ENCODE measurements at places on chromosomes 2 and 18.

GRCh38 chr2:186569897-186570296 is 20.0 kb upstream of the ITGAV start:
- no peak for DNase-seq

DNA sequence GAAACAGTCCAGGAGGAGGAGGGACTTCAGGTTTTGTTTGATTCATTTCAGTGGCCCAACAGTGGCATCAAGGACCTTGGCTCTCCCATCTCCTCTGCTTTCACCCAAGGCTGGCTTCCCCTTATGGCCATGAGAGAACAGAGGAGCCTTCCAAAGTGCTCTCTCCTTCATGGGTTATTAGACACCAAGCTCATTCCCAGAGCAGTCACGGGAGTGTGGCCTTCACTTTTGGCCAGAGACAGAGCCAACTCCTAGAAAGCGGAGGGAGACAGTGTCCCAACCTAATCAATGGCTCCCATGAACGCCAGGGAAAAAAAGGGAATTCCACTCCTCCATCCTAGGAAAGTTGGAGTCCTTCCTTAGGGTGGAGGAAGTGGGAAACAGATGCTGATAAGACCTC is 871 bp upstream of the DUSP28 start:
- DNase-seq, result no peak

- no peak for DNase-seq
Observed at GRCh38 chr2:1231466-1232063, 181.7 kb upstream of the TPO start.

DNA sequence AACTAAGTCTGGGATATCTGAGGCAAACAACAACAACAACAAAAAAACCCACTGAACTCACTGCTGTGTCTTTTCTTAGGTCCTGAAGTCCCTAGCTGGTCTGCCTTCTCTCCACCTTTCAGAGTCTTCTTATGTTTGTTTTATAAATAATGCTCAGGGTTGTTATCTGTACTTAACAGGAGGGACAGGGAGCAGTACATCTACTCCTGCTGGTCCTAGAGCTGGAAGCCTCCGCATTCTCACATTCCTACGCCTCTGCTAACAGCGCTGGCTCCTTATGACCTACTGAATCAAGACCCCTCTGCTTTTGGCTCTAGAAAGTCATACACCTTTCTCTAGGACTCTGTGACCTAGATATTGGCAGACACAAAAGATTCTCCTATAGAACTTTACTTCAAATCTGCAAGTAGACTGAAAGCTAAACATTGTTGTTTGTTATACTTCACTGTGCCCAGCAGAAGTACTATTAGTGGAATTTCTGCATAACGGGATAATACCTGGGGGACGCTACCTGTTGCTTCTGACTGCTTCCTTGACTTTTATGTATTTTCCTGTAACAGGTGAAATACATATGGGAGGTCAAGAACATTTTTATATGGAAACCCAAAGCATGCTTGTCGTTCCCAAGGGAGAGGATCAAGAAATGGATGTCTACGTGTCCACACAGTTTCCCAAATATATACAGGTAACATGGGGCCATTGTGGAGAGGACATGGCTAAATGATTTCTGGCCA is 48.6 kb downstream of the AOX1 start:
- DNase-seq, result no peak

GRCh38 chr2:42965910-42966309 is 173.5 kb upstream of the HAAO start:
- DNase-seq, result no peak

Data from activated effector memory CD4-positive, alpha-beta T cell treated with anti-CD3 and anti-CD28 coated beads, Interleukin-2, amount 50 U/mL, for 16 hours (primary cell).